ENCODE measurements at places on chromosomes 3 and 15.

DNA sequence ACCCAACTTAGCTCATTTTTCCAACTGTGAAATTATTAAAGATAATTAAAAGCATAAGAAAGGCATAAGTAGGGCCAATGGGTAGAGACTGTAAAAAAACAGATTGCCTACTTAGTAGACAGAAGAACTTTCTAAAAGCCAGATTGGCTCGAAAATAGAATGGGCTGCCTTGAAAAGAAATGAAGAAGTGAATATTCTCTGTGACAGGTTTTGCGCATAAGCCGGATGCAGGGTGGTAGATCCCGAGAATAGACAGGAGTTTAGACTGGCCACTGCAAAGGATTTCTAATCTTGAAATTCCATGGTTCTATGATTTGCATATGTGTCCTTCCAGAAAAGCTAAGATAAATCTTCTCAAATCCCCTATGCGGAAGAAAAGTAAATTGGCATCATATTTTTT, 173.3 kb upstream of the ICE2 start:
- DNase-seq, result no peak

DNA sequence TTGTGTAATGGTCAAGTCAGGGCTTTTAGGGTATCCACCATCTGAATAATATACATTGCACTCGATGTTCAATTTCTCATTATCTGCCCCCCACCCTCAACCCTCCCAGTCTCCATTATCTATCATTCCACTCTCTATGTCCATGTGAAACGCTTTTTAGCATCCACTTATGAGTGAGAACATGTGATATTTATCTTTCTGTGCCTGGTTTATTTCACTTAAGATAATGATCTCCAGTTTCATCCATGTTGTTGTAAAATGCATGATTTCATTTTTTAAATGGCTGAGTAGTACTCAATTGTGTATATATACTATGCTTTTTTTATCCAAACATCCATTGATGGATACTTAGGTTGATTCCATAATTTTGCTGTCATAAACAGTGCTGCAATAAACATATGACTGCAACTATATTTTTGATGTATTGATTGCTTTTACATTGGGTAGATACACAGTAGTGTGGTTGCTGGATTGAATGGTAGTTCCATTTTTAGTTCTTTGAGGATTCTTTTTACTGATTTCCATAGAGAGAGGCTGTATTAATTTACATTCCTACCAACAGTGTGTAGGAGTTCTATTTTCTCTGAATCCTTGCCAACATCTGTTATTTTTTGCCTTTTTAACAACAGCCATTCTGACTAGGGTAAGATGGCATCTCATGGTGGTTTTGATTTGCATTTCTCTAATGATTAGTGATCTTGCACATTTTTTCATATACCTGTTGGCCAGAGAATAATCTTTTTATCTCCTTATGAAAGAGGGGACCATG, 332.9 kb upstream of the TGFBR2 start:
- no peak for DNase-seq

GRCh38 chr3:124593442-124593829, 136.8 kb upstream of the UMPS start:
- no peak for DNase-seq

GRCh38 chr3:4836516-4836915, 142.7 kb upstream of the BHLHE40 start:
- DNase-seq, result no peak

DNA sequence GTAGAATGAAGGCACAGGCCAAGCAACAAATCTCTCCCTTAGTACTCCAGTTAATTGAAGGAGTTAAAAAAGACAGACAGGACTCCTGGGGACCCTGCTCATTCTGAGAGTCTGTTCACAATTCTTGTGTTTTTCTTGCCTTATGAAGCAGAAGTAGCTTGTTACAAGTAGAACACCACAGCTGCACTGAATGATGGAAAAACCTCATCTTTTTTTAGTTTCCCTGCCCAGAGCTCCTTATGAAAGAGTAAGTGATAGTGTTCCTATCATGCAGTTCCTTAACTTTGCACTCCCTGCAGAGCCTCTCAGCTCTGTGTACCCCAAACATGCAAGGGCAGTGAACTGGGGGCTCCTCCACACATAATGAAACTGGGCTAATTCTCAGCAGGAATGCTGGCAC, 95.5 kb downstream of the ALDH1A2 start:
- no peak for DNase-seq

DNA sequence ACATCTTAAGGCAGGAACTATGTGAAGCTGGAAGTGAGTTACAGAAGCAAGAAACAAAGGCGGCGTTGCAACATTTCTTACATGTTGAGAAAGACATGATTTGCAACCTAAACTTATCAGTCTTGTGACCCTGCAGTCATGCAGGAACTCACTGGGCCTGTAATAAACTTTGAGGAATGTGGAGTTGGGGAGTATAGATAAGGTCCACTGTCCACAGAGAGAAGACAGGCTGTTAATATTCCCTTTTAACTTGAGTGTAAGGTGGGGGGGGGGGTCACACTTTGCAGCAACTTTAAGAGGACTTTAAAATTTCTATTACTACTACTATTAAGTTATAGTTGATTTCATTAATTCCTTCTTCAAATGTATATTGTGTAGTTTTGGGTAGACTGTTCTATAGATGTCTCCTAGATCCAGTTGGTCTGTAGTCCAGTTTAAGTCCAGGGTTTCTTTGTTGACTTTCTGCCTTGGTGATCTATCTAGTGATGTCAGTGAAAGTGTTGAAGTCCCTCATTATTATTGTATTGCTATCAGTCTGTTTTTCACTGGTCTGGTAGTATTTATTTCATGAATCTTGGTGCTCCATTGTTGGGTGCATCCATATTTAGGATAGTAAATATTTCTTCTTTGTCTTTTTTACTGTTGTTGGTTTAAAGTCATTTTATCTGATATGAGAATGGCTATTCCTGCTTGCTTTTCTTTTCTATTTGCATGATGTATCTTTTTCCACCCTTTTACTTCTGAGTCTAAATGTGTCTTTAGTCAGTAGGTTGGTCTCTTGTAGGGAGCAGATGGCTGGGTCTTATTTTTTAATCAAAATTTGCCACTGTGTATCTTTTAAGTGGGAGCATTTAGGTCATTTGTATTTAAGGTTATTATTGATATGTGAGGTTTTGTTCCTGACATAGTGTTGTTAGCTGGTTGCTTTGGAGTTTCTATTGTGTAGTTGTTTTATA, 15.6 kb upstream of the FAM98B start:
- no peak for DNase-seq

GRCh38 chr15:78761891-78762385, 49.3 kb downstream of the ADAMTS7 start:
- no peak for DNase-seq

DNA sequence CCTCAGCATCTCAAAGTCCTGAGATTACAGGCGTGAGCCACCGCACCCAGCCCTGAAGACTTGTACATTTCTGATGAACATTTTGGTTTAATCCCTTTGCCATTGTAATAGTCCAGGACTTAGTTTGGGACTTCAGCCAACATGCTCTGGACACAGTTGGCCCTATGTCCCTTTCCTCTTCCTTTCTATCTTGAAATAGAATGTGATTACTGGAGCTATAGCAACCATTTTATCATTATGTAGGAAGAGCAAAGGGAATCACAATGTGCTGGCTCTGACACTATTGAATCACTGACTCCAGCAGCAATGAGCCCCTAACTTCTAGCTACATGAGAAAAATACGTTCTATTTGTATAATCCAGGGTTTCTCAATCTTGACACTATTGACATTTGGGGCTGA, 34.8 kb upstream of the MRPL3 start:
- DNase-seq, result no peak

DNA sequence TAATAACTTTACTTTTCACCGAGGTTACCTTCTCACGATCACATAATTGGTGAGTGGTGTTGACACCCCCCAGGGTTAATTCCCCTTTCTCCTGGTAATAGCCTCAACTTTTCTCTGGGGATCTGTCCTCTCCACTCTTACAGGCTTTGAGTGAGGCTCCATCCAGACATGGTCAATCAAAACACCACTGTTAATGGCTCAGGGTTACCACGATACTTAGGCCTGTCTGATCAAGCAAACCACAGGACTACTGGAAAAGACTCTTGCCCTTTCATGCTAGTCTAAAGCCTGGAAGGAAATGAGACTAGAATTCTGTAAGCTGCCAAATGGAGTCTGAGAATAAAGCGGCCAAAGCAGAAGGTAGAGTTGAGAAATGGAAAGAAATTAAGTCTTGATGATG, 56.5 kb upstream of the STT3B start:
- DNase-seq, result no peak

DNA sequence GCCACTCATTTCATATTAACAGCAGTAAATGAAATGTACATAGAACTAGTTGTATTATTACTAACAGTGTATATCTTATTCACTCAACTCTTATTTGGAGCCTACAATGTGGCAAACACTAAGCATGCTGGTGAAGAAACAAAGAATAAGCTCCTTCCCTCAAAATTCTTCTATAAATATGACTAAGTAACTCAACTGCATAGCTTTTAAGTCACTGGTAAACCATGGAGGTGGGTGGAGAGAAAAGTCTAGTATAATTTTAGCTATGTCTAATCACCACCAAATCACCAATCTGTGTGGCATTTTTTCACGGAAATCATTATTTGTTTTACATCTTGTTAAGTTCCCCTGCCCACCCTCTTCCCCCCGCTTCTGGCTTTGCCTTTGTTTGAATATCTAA, 17.5 kb downstream of the COPS2 start:
- DNase-seq, result no peak

DNA sequence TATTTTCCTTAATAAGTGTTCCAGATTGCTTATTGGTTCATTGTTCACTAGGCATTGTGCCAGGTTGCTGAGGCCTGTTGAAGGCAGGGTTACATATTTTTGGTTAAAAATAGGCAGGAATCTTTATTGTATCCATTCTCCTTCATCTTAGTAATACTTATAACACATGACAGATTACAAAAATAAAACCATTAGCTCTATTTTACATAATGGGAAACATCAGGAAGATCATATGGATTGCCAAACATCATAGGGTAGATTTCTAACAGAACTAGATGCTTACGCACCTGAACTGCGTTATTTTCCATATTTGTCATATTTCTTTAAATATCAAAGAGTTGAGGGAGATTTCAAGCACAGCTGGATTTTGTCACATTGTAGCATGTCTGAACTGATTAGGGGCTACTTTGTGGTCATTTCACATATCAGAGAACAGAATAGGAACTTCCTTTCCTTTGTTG, 462.9 kb upstream of the SGO1 start:
- no peak for DNase-seq

GRCh38 chr3:155859859-155860258, 5.6 kb upstream of the SLC33A1 start:
- DNase-seq, result no peak

- no peak for DNase-seq
These were observed 31.3 kb upstream of the ATP10A start for GRCh38 chr15:25894371-25894902.

- no peak for DNase-seq
These were observed 2.0 kb downstream of the XRN1 start for GRCh38 chr3:142445816-142446254.

DNA sequence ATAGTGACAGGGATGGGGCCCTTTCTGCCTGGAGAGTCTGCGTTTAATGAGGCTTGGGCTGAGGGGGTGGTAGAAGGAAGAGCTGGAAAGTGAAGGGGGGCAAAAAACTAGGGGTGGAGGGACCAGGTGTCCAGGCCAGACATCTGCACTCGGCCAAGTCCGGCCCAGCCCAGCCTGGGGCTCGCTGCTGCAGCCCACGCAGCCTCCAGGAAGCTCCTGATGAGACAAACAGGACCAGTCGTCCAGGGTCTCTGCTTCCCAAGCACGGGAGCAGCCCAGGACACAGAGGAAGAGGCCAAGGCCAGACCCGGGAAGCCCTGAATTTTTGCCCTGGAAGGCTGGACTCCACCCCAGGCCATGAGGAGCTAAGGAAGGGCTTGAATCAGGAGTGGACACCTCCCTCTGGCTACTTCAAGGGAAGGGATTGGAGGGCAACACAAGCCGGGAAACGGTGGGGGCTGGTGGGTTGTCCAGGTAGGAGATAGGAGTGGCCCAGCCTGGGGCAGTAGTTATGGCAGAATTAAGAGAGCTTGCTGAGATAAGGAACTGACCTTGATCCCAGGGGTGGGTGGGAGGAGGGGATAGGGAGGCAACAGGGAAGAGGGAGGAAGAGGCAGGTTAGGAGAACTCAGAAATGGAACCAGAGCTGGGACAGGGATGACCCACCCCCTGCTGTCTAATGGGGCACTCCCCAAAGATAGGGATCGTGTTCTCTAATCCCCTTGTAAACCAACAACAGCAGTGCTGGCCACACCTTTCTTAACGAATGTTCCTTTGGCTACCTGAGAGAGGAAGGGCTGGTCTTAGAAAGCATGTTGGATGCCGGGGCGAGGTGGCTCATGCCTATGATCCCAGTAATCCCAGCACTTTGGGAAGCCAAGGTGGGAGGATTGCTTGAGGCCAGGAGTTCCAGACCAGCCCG, 89.5 kb downstream of the ANP32A start:
- no peak for DNase-seq

DNA sequence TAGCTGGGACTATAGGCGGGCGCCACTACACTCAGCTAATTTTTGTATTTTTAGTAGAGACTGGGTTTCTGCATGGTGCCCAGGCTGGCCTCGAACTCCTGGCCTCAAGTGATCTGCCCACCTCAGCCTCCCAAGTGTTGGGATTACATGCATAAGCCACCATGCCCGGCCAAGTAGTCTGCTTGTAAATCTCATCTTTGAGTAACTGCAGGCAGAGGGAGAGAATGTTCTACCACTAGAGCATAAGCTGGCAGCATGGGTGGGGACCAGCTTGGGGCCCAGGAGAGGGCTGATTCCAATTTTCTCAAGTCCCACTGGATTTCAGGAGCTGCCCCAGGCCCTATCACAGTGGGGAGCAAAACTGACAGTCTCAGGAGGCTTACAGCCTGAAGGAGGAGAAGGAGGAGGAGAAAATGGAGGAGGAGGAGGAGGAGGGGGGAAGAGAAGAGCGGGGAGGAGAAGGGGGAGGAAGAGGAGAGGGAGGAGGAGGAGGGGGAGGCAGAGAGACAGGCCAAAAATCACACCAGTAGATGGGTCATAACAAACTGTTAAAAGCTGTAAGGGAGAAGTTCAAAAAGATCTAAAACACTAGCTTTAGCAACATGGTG, 229.1 kb upstream of the IGF1R start:
- DNase-seq, result no peak

GRCh38 chr3:18556001-18556408, 130.9 kb upstream of the SATB1 start:
- DNase-seq, result no peak

- DNase-seq, result no peak
These were observed 1024.9 kb downstream of the TUSC7 start for GRCh38 chr3:117734496-117734895.

DNA sequence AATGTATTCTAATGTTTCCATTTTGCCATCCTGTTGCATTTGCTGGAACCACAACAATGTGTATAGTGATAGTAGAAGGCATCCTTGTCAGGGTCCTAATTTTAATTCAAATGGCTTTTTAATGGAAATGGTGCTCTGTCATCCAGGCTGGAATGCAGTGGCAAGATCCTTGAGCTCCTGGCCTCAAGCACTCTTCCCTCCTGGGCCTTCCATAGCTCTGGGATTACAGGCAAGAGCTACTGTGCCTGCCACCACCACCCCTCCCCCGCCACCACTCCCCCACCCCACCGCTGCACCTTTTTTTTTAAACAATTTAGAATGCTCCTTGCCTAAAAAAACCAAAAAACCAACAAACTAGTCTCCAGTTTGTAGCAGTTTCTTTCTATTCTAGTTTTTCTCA, 15.2 kb upstream of the IQCF6 start:
- no peak for DNase-seq

GRCh38 chr15:97909291-97909891, 51.1 kb upstream of the ARRDC4 start:
- DNase-seq, result no peak

- DNase-seq, result no peak
These were observed 283.8 kb upstream of the NR2F2 start for GRCh38 chr15:96046620-96047240.

GRCh38 chr3:187207062-187207461, 9.8 kb downstream of the RTP1 start:
- DNase-seq, result no peak
